ENCODE measurements at places on chromosomes 1 and 21. TPM values are rescaled to one million over a fixed set of nuclear protein-coding genes. Genes with fewer than 3 reads are reported as not detected.

- H3K4me1 ChIP-seq = peaks cover 32% of the 10 kb centered on the region
- no peak overlapping the region for H3K27ac ChIP-seq
- peaks cover 14% of the 10 kb centered on the region for H3K36me3 ChIP-seq
- no peak for DNase-seq
Measured at GRCh38 chr1:41578712-41579335, 94.3 kb upstream of the EDN2 start.

- H3K4me3 ChIP-seq = no peak overlapping the region
- no peaks in the 10 kb centered on the region for H3K27me3 ChIP-seq
- no peaks in the 10 kb centered on the region for H3K36me3 ChIP-seq
- peaks cover 12% of the 10 kb centered on the region for H3K4me1 ChIP-seq
- no peak overlapping the region for H3K27ac ChIP-seq
Measured at GRCh38 chr1:31736675-31737074, 27.5 kb downstream of the ADGRB2 start.

GRCh38 chr1:25122747-25123146 lies 109.6 kb downstream of the SYF2 start:
- no peaks in the 10 kb centered on the region for H3K36me3 ChIP-seq
- H3K4me1 ChIP-seq = peaks cover 21% of the 10 kb centered on the region
- peaks cover 2% of the 10 kb centered on the region for H3K27me3 ChIP-seq
- H3K27ac ChIP-seq = no peak overlapping the region
- no peak for DNase-seq
- H3K4me3 ChIP-seq = no peak overlapping the region

GRCh38 chr1:38474738-38475623 lies 384.6 kb downstream of the RRAGC start:
- peak overlapping the region; percentile 2 for H3K27ac ChIP-seq
- H3K4me3 ChIP-seq = peak overlapping the region; percentile 14
- H3K27me3 ChIP-seq = peaks cover 66% of the 10 kb centered on the region
- DNase-seq = peak; percentile 18
- peaks cover 12% of the 10 kb centered on the region for H3K4me1 ChIP-seq

Gene TTC34
- 1.6 TPM for total RNA-seq

Gene NUDT4B
- 0.52 TPM for total RNA-seq

GRCh38 chr1:208298593-208299269 lies 54.5 kb upstream of the PLXNA2 start:
- no peak overlapping the region for H3K27ac ChIP-seq
- H3K4me1 ChIP-seq = no peaks in the 10 kb centered on the region
- no peak for DNase-seq
- H3K36me3 ChIP-seq = no peaks in the 10 kb centered on the region

Gene FCRL5
- not detected for total RNA-seq

Gene AADACL4
- total RNA-seq = not detected

Gene PAQR7
- 0.87 TPM for total RNA-seq

DNA sequence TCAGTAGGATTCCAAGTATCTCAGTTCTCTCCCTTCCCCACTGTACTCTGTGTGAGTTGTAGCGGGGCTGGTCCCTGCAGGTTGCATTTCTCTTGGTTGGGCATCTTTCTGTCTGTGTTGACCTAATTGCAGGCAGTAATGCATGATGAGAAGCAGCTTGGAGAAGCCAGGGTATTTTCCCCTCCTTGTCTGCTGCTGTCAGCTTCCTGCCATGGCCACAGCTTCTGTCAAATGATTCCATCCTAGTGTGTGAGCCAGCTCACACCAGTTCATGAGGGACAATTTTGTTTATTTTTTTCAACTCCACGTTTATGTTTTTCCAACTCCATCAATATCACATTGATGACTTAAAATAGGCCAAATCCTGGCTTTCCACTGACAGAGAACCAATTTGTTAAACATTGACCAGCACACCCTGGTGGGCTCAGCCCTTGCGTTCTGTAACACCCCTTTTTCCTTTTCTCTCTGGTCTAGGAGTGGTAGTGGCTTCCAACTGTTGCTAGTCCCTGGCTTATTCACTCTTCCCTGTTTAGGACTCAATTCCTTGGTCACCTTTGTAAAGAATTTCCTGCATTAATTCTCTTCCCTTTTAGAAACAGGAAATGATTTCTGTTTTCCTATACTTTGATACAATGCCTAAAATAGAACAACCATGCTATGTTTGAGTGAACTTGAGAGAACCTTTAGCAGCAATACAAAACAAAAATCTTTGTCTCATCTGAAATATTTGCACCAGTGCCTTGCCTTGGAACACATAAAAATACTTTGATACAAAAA lies 44.9 kb upstream of the APOBEC4 start:
- no peaks in the 10 kb centered on the region for H3K27me3 ChIP-seq
- no peak for DNase-seq
- H3K27ac ChIP-seq = no peak overlapping the region
- no peak overlapping the region for H3K4me3 ChIP-seq

Gene FCGR2B
- not detected for total RNA-seq

DNA sequence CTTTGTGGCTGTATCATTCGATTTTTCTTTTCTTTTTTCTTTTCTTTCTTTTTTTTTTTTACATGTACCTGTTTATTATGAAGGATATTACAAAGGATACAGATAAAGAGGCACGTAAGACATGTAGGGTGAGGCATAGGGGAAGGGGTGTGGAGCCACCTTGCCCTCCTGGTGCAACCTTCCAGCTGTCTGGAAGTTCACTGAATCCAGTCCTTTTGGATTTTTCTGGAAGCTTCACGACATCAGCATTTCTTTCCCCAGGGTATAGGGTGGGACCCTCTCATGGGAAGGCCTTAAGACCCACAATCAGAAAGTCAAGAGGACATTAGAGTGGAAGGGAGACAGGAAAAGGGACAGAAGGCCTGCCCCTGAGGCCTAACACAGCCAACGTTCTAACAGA lies 30.1 kb upstream of the TGFBR3 start:
- no peaks in the 10 kb centered on the region for H3K36me3 ChIP-seq
- DNase-seq = no peak
- no peaks in the 10 kb centered on the region for H3K27me3 ChIP-seq
- H3K4me3 ChIP-seq = no peak overlapping the region

Gene IVL
- total RNA-seq = not detected

GRCh38 chr1:229203991-229204632 lies 66.8 kb upstream of the RAB4A start:
- no peak overlapping the region for H3K4me3 ChIP-seq
- peaks cover 34% of the 10 kb centered on the region for H3K4me1 ChIP-seq
- H3K27ac ChIP-seq = no peak overlapping the region
- H3K27me3 ChIP-seq = no peaks in the 10 kb centered on the region

Gene MAEL
- total RNA-seq = 0.19 TPM

DNA sequence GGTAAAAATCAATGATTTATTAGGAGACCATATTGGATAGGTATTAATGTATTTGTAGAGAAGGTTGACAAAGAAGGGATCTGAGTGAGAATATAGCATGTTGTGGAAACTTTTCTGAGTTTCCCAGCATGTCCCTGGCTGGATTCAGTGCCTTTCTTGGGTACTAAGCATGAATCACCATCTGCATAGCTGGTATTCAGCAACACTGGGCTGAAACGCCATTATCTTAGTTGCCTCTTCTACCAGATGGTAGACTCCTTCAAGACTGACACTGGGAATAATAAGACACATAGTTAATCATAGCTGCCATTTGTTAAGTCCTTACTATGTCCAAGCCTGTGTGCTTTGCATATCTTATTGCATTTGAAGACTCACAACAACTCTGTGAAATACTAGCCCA lies 45.5 kb downstream of the ATP5PF start:
- no peak for DNase-seq
- peaks cover 7% of the 10 kb centered on the region for H3K27me3 ChIP-seq
- H3K27ac ChIP-seq = no peak overlapping the region
- H3K4me1 ChIP-seq = no peaks in the 10 kb centered on the region
- H3K36me3 ChIP-seq = no peaks in the 10 kb centered on the region
- H3K4me3 ChIP-seq = no peak overlapping the region

Gene PRDM16
- 2.3 TPM for total RNA-seq

Gene GPR25
- not detected for total RNA-seq

Gene VHLL
- total RNA-seq = 0.52 TPM

GRCh38 chr1:110118636-110119396 lies 6.6 kb downstream of the UBL4B start:
- peaks cover 3% of the 10 kb centered on the region for H3K4me1 ChIP-seq
- no peak for DNase-seq
- no peak overlapping the region for H3K27ac ChIP-seq

GRCh38 chr1:26545969-26546323 lies 16.4 kb downstream of the RPS6KA1 start:
- peaks cover 73% of the 10 kb centered on the region for H3K4me1 ChIP-seq
- H3K27me3 ChIP-seq = no peaks in the 10 kb centered on the region
- peaks cover 47% of the 10 kb centered on the region for H3K36me3 ChIP-seq

- peaks cover 8% of the 10 kb centered on the region for H3K4me1 ChIP-seq
- no peak for DNase-seq
- peaks cover 56% of the 10 kb centered on the region for H3K27me3 ChIP-seq
- H3K27ac ChIP-seq = peak overlapping the region; percentile 60
- no peak overlapping the region for H3K4me3 ChIP-seq
Measured at GRCh38 chr21:41761934-41762635, 4.8 kb downstream of the RIPK4 start.

Gene ERVH48-1
- total RNA-seq = 5.4 TPM

GRCh38 chr1:24632832-24633175 lies 10.3 kb upstream of the SRRM1 start:
- DNase-seq = no peak
- H3K27ac ChIP-seq = no peak overlapping the region
- H3K4me3 ChIP-seq = no peak overlapping the region
- H3K36me3 ChIP-seq = no peaks in the 10 kb centered on the region
- peaks cover 2% of the 10 kb centered on the region for H3K4me1 ChIP-seq

GRCh38 chr1:65388908-65389695 lies 31.4 kb upstream of the LEPR start:
- H3K27ac ChIP-seq = no peak overlapping the region
- no peaks in the 10 kb centered on the region for H3K27me3 ChIP-seq
- H3K4me3 ChIP-seq = no peak overlapping the region

DNA sequence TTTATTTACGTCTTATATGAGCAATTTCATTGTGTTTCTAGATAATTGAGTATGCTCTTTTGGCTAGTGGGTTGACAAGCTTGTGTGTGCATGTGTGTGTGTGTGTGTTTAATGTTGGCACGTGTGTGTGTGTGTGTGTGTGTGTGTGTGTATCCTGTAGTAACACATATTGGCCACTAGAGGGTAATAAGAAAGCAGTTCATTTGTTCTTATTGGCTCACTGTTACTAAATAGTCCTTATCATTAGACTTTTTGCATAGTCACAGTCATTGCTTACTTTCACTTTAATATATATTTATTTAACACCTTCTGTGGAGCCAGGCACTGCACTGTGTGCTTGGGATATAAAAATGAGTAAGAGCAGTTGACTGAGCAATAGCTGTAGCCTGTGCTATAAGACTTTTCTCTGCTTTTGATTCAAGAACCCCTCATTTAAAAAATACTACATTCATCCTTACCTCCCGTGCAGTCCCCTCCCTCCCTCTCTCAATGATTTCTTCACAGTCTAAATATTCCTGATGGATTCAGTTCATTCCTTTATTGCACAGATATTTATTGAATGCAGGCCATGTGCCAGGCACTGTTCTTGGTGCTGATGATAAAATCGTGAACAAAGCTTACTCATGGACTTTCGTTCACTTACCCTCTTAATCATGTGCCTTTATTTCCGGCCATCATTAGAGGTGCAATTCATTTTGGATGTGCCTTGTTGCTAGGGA lies 96.7 kb downstream of the DYRK1A start:
- peaks cover 51% of the 10 kb centered on the region for H3K4me1 ChIP-seq
- DNase-seq = no peak
- H3K4me3 ChIP-seq = peak overlapping the region; percentile 15
- peaks cover 16% of the 10 kb centered on the region for H3K36me3 ChIP-seq
- peak overlapping the region; percentile 57 for H3K27ac ChIP-seq

DNA sequence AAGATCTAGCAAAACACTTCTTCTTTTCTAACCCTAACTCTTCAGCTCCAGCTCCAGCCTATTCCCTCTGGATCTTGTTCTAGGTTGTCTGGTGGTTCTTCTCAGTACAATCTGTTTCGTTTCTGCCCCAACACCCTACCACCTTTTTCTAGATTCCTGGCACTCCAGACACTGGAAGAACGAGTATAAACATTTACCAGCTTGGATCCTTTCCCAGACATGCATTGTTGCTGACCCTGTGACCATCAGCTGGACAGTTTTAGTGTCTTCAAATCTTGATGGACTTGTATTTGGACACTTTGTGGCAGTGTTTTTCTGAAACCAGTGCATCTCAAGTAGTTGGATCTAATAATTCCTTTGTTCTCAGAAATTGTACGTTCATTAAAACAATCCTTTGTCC lies 30.6 kb upstream of the CACNA1E start:
- peaks cover 4% of the 10 kb centered on the region for H3K27me3 ChIP-seq
- no peak for DNase-seq
- no peak overlapping the region for H3K4me3 ChIP-seq
- H3K27ac ChIP-seq = no peak overlapping the region
- no peaks in the 10 kb centered on the region for H3K36me3 ChIP-seq
- H3K4me1 ChIP-seq = no peaks in the 10 kb centered on the region

DNA sequence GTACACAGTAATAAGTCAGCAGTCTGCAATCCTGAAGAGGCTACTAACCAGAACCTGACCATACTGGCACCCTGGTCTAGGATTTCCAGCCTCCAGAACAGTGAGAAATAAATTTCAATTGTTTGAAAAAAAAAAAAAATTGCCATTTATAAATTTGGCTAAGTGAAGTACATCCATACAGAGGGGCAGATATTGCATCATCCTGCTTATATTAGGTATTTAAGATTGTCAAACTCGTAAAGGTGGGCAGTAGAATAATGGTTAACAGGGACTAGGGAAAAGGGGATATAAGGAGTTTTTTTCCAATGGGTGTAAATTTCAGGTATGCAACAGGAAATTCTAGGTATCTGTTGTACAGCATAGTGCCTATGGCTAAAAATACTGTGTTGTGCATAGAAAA lies 1250.9 kb downstream of the BRINP3 start:
- no peak for DNase-seq
- H3K4me1 ChIP-seq = no peaks in the 10 kb centered on the region
- H3K27me3 ChIP-seq = no peaks in the 10 kb centered on the region
- no peaks in the 10 kb centered on the region for H3K36me3 ChIP-seq

Gene TMCO4
- total RNA-seq = 15.9 TPM

Gene SYPL2
- not detected for total RNA-seq

Gene PYGO2
- 50.0 TPM for total RNA-seq

GRCh38 chr1:19511116-19511515 lies 25.8 kb upstream of the CAPZB start:
- H3K27me3 ChIP-seq = no peaks in the 10 kb centered on the region
- DNase-seq = no peak
- no peak overlapping the region for H3K4me3 ChIP-seq
- H3K4me1 ChIP-seq = peaks cover 16% of the 10 kb centered on the region
- H3K36me3 ChIP-seq = no peaks in the 10 kb centered on the region

DNA sequence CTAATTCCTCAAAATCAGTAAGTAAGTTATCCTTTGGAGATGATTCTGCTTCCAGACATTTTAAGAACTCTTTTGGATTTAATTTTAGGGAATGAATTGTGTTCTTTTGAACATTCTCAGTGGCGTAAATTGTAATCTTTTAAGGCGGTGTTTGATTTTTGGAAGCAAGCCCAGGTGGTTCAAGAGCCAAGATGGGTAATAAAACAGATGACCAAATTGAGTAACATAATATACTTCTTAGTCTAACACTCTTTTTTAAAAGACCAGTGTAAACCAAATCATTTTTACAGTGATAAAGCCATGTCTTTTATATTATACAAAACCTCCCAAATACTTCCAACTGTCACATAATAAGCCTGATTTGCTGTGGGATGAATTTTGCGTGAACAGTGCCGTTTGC lies 133.8 kb downstream of the LRRC40 start:
- H3K27ac ChIP-seq = no peak overlapping the region
- no peaks in the 10 kb centered on the region for H3K4me1 ChIP-seq
- H3K36me3 ChIP-seq = no peaks in the 10 kb centered on the region

- no peaks in the 10 kb centered on the region for H3K27me3 ChIP-seq
- H3K36me3 ChIP-seq = no peaks in the 10 kb centered on the region
- H3K4me1 ChIP-seq = no peaks in the 10 kb centered on the region
Measured at GRCh38 chr1:14460173-14460572, 138.3 kb upstream of the KAZN start.

GRCh38 chr1:233959102-233959501 lies 54.6 kb downstream of the SLC35F3 start:
- H3K36me3 ChIP-seq = no peaks in the 10 kb centered on the region
- no peaks in the 10 kb centered on the region for H3K27me3 ChIP-seq
- no peak overlapping the region for H3K4me3 ChIP-seq
- no peak overlapping the region for H3K27ac ChIP-seq
